NCI-H1436 treated with DMSO at 0.1 percent for 48 hours (cell line): ENCODE measurements at places on chromosomes 3 and 15.

- DNase-seq: no peak
These were observed 213.7 kb downstream of the DIPK2A start for GRCh38 chr3:144185276-144185675.

- no peak for DNase-seq
These were observed 638.0 kb downstream of the OTOL1 start for GRCh38 chr3:162134571-162134970.

DNA sequence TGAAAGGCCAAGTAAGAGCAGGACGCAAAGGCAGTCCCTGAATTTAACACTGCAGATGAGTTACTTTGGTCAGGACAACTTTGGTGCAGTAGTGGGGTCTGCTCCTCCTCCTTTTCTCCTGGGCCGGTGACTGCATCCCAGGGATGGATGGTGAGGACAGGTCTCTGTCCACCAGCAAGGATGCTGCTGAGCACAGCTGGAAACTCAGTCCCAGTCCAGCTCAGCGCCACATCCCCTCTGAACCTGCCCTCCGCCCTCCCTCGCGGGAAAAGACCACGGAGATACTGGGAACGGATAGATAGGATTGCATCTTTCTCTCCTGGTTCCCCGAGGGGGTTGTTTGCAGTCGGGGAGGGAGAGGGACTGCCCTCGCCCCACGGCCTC, 13.8 kb downstream of the GRAMD2A start:
- no peak for DNase-seq

GRCh38 chr3:159174715-159175692, 373.1 kb downstream of the MFSD1 start:
- DNase-seq: no peak

DNA sequence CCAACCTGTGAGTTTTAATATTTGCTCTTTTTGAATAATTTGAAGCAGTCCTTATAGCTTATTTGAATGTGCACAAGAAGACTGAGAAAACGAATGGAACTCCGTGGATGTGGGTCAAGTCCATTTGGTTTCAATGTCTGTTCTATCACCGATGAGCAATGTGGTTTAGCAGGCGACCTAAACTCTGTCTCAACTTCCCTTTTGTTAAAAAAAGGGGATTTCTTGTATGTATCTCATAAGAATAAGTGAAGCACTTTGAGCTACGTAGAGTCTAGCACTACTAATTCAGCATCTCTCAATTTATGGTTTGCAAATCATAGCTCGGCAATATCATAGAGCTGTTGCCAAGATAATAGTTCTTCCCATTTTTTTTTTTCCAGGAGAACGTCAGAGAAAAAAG, 4.6 kb upstream of the SKIL start:
- DNase-seq: no peak

DNA sequence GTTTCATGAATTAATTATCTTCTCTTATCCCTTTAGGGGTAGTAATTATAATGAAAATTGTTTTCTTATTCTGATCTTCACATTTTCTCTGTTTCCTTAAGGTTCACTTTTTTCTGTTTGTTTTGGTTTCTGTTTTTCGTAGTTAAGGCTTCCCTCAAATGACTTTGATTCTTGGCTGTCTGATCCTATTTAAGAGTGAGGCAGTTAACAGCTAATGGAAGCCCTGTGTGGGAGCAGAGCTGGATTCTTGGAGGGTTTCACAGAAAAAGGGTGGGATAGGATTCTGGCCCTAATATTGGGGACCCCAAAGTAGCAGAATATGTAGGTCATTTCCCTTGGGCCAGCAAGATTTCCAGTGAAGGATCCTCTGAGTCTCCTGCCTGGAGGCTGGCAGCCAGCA, 6.8 kb upstream of the AMOTL2 start:
- DNase-seq: no peak

DNA sequence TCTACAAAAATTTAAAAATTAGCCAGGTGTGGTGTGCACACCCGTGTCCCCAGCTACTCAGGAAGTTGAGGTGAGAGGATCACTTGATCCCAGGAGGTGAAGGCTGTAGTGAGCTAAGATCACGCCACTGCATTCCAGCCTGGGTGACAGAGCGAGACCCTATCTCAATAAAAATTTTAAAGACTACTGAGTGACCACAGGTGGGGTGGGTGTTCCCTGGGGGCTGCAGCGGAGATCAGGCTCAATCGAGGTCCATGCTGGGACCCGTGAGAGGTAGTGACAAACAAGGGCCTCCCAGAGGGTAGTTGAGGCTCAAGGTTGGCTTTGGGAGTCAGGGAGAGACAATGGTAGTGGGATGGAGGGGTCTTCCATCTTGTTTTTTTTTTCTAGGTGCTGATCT, 38.9 kb upstream of the LIMD1 start:
- no peak for DNase-seq

DNA sequence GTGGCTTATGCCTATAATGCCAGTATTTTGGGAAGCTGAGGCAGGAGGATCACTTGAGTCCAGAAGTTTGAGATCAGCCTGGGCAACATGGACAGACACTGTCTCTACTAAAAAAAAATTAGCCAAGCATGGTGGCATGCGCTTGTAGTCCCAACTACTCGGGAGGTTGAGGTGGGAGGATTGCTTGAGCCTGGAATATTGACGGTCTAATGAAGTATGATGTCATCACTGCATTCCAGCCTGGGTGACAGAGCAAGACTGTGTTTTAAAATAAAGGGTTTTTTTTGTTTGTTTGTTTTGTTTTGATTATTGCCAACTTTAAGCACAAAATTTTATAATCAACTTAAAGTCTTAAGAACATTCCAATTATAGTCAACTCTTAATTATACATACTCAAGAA, 6.8 kb downstream of the PLSCR1 start:
- DNase-seq: no peak

DNA sequence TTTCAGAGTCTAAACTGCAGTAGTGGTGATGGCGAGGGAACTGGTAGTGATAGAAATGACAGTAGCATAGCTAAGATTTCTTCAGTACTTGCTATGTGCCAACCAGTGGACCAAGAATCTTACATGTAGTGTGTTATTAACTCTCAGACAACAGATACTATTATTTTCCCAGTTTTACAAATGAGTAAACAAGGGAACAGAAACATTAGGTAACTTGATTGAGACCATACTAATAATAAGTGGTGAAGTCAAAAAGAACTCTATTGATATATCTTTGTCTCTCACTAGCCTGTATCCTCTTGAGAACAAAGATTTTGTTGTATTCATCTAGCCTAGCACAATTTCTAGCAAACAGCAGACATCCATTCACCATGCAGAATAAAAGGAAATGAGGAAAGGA, 250.1 kb downstream of the ZBTB20 start:
- DNase-seq: no peak

- no peak for DNase-seq
These were observed 446.0 kb downstream of the FGF12 start for GRCh38 chr3:192281207-192281880.

DNA sequence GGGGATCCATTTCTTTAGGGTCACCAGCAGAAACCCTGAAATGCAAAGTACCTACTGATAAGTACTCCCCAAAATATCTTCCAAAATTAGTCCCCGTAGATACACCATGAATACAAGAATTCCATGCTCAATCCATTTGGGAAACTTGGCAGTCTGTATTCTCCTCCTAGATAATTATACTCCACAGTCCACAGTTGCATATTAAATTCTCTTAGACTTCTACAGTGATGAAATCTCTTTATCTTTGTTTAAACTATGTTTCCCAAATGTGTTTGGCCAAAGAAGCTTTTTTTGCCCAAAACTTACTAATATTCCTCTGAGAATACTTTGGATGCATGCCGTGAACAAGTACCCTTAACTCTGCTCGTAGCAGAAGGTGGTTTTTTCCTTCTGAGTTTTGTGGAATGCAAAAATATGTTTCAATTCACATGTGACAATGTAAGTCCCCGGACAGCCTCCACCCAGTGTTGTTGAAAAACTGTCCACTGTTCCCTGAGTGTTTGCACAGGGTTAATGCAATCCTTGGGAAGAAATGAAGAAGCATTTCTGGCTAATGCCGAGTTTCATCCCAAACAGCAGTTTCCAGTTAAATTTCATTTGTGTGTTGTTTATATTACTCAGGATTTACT, 126.7 kb downstream of the ARNT2 start:
- DNase-seq: no peak

- DNase-seq: no peak
These were observed 41.9 kb downstream of the CMTM8 start for GRCh38 chr3:32280262-32280910.

DNA sequence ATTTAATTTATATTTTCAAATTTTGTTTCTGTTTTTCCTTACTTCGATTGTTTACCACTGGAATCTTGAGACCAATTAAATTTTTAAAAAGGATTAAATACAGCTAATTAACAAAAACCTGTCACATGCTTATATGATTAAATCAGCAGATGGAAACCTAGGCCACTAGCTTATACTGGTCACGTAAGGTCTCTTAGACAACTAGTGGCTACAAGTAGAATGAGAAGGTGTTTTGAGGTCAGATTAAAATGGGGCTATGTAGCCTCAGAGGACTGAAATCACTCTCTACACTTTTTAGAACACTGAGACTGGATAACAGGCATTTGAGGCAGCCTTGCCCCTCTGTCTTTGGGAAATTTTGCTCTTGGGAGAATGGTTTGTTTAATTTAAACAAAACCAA, 246.5 kb upstream of the ONECUT1 start:
- DNase-seq: no peak

DNA sequence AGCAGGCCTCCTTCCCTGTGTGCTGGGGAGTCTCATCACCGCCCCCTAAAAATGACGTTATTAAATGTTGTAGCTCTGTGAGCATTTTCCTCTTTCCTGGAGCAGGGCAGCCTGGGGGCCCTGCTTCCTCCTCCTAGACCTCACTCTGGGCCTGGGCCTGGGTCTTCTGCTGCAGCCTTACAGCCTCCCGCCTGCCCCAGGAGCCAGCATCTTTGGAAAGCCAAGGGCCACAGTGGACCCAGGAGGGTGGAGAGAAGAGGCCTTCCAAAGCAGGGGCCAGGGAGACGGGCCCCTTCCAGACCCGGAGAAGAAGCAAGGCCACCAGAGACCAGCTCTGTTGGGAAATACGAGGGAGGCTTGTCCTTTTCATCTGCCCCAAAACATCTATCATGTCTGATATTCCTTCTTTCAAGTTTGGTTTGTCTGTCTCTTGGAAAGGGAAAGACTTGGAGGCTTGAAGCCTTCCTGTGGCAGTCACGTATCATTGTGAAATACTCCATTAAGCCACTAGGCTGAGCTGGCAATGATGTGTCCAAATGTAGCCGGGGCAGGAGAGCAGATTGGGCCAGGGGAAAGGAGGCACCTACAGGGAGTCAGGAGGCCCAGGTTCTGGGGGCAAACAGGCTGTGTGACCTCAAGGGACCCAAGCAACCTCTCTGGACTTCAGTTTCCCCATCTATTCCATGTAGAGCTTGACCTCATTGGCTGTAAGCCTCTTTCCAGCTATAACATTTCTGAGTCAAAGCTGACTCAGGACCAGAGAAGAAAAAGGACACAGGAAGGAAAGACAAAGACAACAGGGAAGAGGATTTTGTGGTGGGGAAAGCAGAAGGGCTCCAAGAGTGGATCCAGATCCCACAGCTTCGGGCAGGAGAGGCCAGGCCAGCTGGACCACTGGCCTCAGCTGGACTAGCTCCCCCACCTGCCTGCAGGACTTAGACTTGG, 31.1 kb downstream of the CYP11A1 start:
- no peak for DNase-seq

DNA sequence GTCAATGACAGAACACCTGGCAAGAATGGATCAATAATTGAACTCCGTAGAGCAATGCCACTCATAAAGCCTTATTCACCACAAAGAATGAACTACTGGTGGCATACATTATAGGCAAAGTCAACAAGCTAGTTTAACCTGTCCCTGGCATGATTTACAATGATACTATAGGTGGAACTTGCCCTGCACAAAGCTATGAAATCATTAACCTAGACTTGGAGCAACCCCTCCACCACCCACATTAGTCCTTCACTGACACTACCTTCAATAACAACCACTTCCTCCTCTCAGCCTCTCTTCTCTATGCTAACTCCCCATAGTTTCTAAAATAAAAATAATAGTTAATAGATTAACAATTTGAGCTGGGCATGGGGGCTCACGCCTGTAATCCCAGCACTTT, 54.4 kb downstream of the ACAP2 start:
- DNase-seq: no peak

- no peak for DNase-seq
These were observed 1.9 kb downstream of the TIMMDC1 start for GRCh38 chr3:119500265-119500664.

DNA sequence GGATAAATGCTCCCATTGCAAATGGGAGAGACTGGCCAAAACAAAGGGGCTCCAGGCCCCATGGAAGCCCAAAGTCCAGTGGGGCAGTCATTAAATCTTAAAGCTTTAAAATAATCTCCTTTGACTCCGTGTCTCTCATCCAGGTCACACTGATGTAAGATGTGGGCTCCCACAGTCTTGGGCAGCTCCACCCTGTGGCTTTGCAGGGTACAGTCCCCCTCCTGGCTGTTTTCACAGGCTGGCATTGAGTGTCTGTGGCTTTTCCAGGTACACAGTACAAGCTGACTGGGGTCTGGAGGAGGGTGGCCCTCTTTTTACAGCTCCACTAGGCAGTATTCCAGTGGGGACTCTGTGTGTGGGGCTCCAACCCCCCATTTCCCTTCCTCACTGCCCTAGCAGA, 45.9 kb downstream of the NIPA2 start:
- no peak for DNase-seq
